Astrocyte of the spinal cord (primary cell): ENCODE measurements at places on chromosomes 4 and X.

- DNase-seq: no peak
These were observed 35.4 kb downstream of the NPNT start for GRCh38 chr4:105930698-105931097.

DNA sequence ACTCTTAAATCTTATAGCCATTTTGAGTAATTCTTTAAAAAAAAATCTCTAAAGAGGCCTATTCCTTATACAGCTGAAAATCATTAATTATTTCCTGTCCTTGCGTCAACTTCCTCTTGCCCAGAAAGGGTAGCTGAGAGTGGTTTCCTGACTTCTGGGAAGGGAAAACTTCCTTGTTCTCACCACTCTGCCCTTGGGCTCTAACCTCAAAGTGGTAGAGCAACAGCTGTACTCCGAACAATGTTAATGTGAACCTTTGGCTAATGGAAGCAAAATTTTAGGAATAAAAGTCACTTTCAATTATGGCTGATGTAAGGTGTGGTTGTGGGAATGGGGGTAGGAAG lies 15.3 kb downstream of the KLHL2 start:
- peak; percentile 62 for DNase-seq

GRCh38 chr4:122588453-122589238 lies 32.2 kb downstream of the IL21 start:
- peak; percentile 46 for DNase-seq

GRCh38 chrX:39967348-39967747 lies 130.4 kb downstream of the BCOR start:
- no peak for DNase-seq

DNA sequence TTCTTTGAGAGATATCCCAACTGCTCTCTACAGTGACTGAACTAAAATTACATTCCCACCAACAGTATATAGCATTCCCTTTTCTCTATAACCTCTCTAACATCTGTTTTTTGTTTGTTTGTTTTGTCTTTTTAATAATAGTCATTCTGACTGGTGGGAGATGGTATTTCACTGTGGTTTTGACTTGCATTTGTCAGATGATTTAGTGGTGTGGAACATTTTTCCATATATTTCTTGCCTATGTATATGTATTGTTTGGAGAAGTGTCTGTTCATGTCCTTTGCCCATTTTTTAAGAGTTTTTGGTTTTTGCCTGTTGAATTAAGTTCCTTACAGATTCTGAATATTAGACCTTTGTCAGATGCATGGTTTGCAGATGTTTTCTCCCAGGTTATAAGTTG lies 9.0 kb downstream of the USO1 start:
- DNase-seq: peak; percentile 14

- DNase-seq: no peak
These were observed 11.9 kb downstream of the CLRN2 start for GRCh38 chr4:17526695-17527477.

DNA sequence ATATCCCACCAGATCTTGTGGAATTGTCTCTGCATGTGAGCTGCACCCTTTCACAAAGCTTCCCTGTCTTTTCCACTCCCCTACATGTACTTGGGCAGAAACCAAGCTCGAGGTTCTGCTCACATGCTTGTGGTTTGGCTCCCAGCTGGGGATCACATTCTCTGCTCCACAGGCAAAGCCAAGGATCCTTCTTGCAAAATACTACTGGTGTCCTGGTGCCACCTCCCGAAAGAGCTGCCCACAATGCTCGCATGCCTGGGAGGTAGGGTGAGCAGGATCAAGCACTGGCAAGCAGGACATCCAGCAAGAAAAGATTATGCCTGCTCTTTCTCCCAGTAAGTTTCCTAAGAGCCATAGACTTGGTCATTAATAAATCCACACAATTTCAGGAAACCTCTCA lies 45.1 kb upstream of the PPARGC1A start:
- peak; percentile 92 for DNase-seq

GRCh38 chrX:54325077-54325476 lies 32.8 kb downstream of the WNK3 start:
- no peak for DNase-seq

DNA sequence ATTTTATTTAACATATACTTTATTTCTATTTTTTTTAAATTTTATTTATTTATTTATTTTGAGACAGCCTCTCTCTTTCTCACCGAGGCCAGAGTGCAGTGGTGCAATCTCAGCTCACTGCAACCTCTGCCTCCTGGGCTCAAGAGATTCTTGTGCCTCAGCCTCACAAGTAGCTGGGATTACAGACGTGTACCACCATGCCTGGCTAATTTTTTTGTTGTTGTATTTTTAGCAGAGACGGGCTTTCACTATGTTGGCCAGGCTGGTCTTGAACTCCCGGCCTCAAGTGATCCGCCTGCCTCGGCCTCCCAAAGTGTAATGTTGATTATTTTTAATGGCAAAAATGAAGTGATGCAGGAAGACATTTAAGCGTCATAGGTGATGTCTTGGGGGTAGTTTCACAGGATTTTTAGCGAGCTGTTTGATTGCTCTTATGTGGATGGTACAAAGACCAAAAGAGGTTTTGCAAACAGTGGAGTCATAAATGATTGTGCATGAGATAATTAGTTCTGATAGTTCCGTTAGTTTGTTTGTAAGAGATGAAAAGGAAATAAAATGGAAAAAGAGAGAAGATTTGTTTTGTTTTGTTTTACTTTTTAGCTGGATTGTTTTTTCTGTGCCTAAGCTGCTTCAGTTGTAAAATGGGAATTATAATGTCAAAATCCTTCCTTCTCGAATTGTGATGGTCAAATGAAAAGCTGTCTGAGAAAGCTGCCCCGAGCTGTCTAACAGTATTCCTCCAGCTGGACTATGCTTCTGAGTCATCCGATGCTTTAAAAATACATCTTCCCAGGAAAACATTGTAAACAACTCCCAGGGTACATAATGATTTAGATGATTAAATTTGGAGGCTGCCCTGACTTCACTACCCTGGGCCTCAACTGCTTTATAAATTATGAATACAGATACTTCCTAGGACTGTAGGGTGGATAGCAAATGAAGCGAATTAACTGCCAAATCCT lies 14.7 kb downstream of the RHOH start:
- DNase-seq: no peak

DNA sequence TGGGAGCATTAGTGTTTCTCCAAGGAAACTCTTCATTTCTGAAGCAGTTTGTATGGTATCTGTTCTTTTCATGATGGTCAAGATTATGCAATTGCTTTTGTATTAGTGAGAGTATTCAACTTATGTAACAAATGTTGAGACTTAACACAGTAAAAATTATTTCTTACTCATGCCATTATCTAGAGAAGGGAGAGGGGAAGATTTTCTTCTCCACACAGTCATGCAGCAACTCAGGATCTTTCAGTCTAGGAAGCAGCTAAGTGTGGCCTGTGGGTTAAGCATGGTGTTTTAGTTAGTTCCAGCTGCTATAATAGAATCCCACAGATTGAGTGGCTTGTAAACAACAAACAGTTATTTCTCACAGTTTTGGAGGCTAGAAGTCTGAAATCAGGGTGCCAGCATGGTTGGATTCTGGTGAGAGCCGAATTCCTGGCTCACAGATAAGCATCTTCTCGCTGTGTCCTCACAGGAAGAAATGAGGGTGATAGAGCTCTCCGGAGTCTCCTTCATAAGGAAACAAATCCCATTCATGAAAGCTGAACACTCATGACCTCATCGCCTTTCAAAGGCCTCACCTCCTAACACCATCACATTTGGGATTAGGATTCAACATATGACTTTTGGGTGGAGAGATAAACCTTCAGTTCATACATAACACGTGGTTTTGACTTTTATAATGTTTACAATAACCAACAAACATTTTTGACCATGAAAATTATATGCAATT lies 101.2 kb downstream of the FRMPD4 start:
- DNase-seq: no peak

GRCh38 chr4:56426273-56426672 lies 9.1 kb downstream of the PPAT start:
- no peak for DNase-seq

DNA sequence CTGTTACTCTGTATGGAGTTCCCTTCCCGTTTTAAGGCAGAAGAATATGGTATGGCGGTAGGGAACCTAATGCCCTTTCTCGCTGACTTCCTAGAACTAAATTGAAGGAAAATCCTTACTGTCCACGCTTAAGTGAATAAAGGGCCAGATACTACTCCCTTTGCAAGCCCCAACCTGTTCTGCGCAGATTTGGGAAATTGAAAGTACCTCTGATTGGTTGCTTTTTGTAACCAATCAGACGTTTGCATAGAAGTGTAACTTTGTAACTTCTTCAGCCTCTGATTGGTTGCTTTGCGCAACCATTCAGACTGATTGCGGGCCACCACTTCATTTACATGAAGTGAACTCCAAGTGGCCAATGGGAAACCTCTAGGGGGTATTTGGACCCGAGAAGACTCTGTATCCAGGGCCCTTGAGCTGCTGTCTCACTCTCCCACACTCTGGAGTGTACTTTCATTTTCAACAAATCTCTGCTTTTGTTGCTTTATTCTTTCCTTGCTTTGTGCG lies 1.2 kb upstream of the TMEM33 start:
- no peak for DNase-seq

- no peak for DNase-seq
These were observed 72.2 kb downstream of the RASGEF1B start for GRCh38 chr4:81399306-81400086.

- DNase-seq: no peak
These were observed 149.1 kb downstream of the FBXO8 start for GRCh38 chr4:174134361-174134760.

GRCh38 chr4:6467600-6467999 lies 4.8 kb downstream of the PPP2R2C start:
- no peak for DNase-seq

- DNase-seq: no peak
These were observed 56.5 kb downstream of the PRDM5 start for GRCh38 chr4:120865985-120866384.

- no peak for DNase-seq
These were observed 292.3 kb upstream of the FSTL5 start for GRCh38 chr4:162456106-162456505.

DNA sequence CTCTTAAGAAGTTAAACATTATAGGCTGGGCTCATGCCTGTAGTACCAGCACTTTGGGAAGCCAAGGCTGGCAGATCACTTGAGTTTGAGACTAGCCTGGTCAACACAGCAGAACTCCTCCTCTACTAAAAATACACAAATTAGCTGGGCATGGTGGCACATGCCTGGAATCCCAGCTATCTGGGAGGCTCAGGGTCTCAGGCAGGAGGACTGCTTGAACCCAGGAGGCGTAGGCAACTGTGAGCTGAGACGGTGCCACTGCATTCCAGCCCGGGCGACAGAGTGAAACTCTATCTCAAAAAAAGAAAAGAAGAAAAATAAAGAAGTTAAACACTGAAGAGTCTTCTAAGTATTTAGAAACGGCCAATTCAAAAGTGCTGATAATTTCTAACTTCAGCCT lies 164.3 kb upstream of the GALNTL6 start:
- no peak for DNase-seq

DNA sequence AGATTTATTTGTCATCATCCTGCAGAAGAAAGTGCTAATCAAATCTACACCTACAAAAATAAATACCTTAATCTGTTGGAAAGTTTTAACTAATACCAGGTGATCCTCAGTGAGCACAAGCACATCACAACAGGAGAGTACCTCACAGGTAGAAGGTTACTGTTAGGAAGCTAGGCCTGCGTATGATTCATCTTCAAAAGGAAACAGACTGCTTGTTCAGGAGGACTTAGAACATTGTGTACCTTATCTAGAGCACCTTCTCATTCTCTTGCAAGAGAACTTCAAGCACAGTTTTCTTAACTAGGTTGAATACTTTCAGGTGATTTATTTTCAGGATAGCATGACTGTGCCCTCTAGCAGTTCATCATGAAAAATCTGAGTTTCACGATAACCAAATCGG lies 54.2 kb downstream of the MND1 start:
- DNase-seq: no peak

- peak; percentile 54 for DNase-seq
These were observed 51.3 kb upstream of the MAP3K15 start for GRCh38 chrX:19566359-19567222.

- DNase-seq: no peak
These were observed 10.9 kb downstream of the PPP2R2C start for GRCh38 chr4:6461301-6462165.

DNA sequence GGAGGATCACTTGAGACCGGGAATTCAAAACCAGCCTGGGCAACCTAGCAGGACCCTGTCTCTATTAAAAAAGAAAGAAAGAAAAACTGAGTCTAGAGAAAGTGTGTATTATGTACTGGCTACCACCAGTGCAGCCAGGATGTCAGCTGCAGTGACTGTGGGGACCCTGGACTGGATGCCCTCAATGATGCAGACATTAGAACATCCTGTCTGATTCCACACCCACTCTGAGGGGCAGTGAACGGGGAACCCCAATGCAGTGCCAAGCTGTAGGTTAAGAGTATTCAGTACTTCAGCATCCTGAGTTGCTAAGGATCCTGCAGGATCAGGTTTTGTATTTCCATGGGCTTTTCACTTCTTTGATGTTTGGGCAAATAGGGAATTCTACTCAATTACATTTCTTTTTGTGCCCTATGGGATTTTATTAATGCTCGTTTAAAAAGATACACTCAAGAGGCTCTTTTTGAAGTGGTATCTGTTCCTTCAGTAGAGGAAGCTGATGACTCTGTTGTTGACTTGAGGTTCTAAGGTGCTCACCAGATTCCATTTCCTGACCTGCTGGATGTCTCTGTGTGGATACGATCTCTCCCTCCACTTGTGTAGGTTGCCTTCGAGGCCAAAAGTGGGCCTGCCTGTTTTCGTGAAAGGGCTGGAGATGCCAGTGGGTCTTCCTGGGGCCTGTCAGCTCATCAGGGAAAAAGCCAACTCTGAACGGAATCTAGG lies 85.9 kb upstream of the CLCN4 start:
- no peak for DNase-seq

- DNase-seq: no peak
These were observed 125.4 kb downstream of the CPE start for GRCh38 chr4:165504184-165504583.

- no peak for DNase-seq
These were observed 54.4 kb downstream of the KDM6A start for GRCh38 chrX:44927398-44927797.

GRCh38 chr4:168124008-168124641 lies 31.8 kb downstream of the ANXA10 start:
- DNase-seq: peak; percentile 57

DNA sequence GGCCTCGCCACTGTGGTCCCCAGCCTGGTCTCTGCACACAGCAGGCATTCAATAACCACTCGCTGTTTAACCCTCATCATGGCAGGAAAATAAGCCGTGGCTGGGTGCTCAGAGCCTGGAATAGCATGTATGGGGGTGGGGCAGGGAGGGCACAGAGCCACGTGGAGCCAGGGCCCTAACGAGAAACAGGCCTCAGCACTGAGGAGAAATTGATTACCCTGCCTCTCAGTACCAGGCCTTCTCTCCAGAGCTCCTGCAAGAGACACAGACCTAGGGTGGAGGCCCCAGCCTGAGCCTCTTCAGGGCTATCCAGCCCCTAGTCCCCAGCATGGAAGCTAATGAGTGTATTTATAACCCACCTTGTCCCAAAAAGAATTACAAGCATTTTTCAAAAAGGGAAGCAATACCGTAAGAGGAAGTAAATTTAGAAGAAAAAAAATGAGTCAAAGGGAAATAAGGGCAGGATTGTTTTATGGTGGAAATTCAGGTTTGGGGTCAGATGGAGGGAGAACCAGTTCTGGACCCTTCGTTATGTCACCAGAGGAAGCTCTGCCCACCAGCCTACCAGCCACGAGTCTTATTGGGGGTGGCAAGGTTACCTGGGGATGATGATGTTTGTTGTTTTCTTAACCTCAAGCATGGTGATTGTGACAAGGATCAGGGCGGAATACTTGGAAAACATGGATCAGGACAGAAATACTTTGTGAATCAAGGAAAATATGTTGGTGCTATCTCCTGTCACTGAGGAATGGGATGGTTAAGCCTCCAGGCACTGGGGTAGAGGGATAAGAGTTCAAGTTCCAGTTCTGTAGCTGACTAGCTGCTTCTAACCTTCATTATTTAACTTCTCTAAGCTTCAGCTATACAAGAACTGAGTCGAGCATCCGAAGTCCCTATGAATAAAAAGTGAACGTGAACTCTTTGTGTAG lies 101.9 kb upstream of the RBPJ start:
- no peak for DNase-seq
